ENCODE measurements at places on chromosomes 3 and 15.

DNA sequence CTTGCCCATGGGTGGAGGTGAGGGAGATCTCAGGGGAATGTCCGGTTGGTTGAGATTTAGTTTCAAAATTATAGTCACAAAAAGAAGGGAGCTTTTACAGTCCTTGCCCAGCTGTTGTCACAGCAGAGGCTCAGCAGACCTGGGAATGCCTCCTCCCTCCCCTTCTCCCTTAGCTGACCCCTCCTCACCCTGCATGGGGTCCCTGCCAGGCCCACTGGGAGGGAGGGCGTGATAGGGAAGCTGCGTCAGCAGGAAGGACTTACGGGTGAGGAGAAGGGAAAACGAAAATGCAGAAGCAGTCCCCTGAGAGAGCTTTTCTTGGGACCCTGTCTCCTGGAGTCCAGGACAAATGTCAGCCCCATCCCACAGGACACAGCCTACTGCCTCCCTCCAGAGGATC lies 18.9 kb downstream of the SCN5A start:
- no peak for DNase-seq

DNA sequence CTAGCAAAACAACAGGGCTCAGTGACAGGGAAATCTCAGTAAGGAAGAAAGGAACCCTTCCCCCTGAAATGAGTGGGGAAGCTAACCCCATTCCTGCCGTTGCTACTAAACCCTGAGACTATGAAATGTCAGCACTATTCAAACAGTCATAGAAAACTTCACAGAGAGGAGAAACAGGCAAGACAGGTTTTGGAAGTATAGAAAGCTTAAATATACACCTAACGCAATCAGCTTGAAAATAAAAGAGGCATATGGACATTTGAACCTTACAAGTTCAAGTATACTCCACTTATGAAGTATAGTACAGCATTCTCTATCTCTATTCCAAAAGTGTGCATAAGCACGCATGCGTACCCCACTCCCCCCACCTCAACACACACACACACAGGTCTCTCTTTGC lies 17.6 kb upstream of the FRMD4B start:
- H3K4me1 ChIP-seq: no peaks in the 10 kb centered on the region
- no peaks in the 10 kb centered on the region for H3K27me3 ChIP-seq
- H3K27ac ChIP-seq: no peak overlapping the region
- no peak for DNase-seq
- no peak overlapping the region for H3K4me3 ChIP-seq

DNA sequence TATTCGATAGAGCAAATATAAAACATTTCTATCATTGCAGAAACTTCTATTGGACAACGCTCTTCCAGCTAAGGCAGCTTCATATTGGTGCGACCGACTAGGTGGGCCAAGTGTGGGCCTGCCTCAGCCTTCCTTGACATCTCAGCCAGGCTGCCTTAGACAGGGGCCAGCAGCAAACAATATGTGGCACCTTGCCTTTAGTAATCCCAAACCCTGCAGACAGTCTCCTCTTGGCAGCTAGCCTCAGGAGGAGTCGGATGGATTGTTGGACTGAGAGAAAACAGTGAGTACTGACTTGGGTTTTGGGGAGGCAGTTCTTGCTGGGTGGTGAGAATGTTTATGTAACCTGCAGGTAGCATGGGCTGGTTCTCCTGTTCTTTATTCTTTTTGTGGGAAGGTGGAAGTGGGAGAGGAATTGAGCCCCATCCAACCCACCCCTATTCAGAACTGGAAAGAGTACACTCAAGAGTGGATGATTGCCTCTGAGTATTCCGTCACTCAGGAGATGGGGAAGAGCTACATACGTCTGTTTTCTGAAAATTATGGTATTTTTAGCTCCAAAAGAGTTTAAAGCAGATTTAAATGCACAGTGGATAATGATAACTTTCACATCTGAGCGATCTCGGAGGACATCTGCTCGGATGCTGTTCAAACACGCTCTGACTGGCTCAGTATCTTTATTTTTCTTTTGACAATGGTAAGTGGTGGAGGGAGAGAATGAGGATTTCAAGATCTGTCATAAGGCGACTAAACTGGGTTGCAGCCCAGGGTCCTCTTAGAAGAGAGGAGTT lies 47.2 kb downstream of the GPD1L start:
- no peaks in the 10 kb centered on the region for H3K27me3 ChIP-seq
- no peak overlapping the region for H3K4me3 ChIP-seq
- no peak overlapping the region for H3K27ac ChIP-seq
- H3K4me1 ChIP-seq: no peaks in the 10 kb centered on the region
- DNase-seq: no peak

GRCh38 chr3:177484926-177485325 lies 287.6 kb upstream of the TBL1XR1 start:
- H3K27ac ChIP-seq: no peak overlapping the region
- H3K36me3 ChIP-seq: no peaks in the 10 kb centered on the region
- no peak overlapping the region for H3K4me3 ChIP-seq
- no peak for DNase-seq
- H3K27me3 ChIP-seq: no peaks in the 10 kb centered on the region
- H3K4me1 ChIP-seq: no peaks in the 10 kb centered on the region

DNA sequence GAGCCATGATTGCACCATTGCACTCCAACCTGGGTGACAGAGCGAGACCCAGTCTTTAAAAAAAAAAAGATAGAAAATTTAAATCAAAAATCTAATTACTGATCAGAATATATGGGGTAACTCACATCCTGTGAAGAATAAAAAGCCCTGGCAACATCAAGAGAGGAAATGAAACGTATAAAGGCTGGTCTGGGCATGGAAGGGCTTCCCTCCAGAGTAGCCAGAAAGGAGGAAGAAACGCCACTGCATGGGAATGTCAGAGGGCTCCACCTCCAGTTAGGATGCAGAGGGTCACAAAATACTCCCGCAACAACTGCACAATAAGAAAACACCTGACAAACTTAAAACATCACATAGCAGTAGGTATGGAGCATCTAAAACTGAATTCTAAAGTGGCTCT lies 4.9 kb upstream of the IQCF1 start:
- no peak overlapping the region for H3K27ac ChIP-seq
- DNase-seq: no peak
- no peaks in the 10 kb centered on the region for H3K4me1 ChIP-seq
- no peaks in the 10 kb centered on the region for H3K27me3 ChIP-seq
- H3K36me3 ChIP-seq: no peaks in the 10 kb centered on the region

- H3K36me3 ChIP-seq: peaks cover 3% of the 10 kb centered on the region
- no peak overlapping the region for H3K27ac ChIP-seq
- H3K27me3 ChIP-seq: no peaks in the 10 kb centered on the region
- DNase-seq: no peak
Observed at GRCh38 chr3:45665101-45665572, 24.1 kb upstream of the SACM1L start.
